ENCODE measurements at places on chromosomes 3 and 15.

- DNase-seq = no peak
Measured at GRCh38 chr3:33044676-33045075, 52.3 kb downstream of the GLB1 start.

GRCh38 chr15:74433592-74434262 lies at the start of gene SEMA7A:
SEMA7A (minus strand) TSS chr15:74433958; CDS start chr15:74433918, 40 bp downstream.
- DNase-seq = peak; percentile 91

- DNase-seq = no peak
Measured at GRCh38 chr3:48532271-48532976, 24.2 kb downstream of the PFKFB4 start.

GRCh38 chr15:67678993-67679392 lies 136.5 kb downstream of the MAP2K5 start:
- no peak for DNase-seq

- DNase-seq = no peak
Measured at GRCh38 chr3:116757315-116757714, 47.7 kb downstream of the TUSC7 start.

- DNase-seq = no peak
Measured at GRCh38 chr3:70863049-70863448, 550.6 kb upstream of the MDFIC2 start.

GRCh38 chr15:59384507-59384906 lies 11.8 kb upstream of the MYO1E start:
- DNase-seq = no peak

DNA sequence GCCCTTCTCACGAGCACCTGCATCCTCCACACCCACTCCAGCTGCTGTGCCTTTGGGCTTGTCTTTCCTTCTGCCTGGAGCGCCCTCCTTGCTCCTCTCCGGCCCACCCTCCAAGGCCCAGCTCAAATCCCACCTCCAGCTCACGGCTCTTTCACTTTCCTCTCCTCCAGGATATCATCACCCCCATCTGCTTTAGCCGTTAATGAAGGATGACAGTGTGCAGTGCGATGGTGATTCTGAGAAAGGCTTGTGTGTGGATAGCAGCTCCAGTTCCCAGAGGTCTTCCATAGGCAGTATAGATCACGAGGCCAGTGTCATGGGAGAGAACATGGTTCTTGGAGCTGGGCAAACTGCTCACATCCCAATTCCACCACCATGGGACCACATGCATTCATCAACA lies 237.4 kb downstream of the TLE3 start:
- no peak for DNase-seq

DNA sequence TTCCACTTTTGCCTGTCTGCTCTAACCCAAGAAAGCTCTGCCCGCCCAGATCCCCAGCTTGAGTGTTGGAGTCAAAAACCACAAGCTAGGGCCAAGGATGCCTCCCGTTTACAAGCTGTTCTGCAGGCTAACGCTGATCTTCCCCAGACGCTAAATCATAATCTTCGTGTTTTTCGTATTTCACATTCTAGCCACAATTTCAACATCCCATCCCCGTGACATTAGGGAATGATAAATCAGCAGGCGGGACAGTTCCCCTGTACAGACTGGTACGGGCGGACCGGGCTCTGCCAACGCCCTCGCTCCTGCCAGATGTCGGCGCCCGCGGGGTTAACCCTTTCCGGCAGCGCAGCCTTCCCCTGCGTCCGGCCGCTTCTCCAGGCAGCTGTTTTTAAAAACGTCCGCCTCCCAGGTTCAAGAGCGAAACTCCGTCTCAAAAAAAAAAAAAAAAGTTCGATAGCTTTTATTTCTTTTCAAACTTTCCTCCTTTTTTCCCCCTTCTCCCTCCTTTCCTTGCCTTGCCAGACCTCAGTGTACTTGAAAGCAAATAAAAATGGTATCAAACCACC lies 81.0 kb upstream of the BNC1 start:
- DNase-seq = peak; percentile 14

DNA sequence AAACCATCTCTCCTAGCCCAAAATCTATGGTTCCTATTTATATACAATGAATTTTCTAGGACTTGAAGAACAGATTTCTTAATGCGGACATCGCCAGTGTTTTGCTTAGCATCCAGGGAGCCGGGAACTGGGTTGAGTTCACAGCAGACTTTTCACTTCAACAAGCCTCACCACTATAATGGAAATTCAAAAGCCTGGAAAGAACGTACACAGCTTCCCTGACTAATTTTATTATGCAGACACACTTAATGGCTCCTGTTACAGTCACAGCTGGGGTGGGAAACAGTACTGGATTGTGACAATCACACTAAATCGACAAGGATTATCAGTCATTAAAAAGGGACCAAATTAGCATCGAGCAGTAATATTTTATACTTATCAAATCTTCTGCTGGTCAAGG lies 129.2 kb upstream of the BNIP2 start:
- DNase-seq = peak; percentile 70

- no peak for DNase-seq
Measured at GRCh38 chr3:188473591-188474288, 319.8 kb downstream of the LPP start.

GRCh38 chr3:171460725-171461524 lies 720 bp upstream of the TNIK start:
- no peak for DNase-seq

GRCh38 chr3:19013879-19014278 lies 134.4 kb upstream of the KCNH8 start:
- DNase-seq = no peak

DNA sequence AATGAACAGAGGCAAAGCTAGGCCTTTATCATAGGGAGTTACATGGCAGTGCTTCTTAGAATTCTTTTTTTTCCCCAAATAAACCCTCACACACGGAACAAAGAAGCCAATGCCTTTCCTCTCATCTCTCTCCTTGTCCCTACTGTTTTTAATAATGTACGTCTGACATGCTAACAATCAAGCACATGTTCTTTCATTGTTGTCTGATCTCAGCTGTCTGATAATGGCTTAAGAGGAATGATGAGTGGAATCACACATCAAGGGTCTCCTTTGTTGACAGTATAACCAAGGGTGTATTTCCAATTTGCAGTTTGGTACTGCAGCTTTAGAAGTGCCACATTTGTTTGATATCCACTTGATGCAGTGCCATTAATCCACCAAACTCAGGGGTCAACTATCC lies 34.8 kb upstream of the EPHA3 start:
- DNase-seq = no peak

DNA sequence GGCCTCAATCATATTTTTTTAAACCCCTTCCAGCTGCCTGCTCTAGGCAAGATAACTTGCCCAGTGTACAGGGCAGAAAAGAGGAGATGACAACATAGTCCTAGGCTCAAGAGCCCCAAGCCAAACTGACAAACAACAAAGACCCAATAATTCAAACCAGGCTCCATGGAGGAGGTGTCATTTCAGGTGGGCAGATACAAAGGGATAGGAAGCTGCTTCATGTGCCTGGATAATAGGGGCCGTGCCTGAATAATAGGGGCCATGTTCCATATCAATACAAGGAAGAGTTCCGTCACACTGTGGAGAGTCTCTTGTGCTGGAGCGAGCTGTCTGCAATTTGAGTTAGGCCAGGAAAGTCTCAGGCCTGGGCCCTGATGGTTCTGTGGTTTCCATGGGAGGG lies 35.4 kb upstream of the TRIM71 start:
- DNase-seq = no peak

- DNase-seq = no peak
Measured at GRCh38 chr3:99712291-99712954, 74.0 kb downstream of the COL8A1 start.

DNA sequence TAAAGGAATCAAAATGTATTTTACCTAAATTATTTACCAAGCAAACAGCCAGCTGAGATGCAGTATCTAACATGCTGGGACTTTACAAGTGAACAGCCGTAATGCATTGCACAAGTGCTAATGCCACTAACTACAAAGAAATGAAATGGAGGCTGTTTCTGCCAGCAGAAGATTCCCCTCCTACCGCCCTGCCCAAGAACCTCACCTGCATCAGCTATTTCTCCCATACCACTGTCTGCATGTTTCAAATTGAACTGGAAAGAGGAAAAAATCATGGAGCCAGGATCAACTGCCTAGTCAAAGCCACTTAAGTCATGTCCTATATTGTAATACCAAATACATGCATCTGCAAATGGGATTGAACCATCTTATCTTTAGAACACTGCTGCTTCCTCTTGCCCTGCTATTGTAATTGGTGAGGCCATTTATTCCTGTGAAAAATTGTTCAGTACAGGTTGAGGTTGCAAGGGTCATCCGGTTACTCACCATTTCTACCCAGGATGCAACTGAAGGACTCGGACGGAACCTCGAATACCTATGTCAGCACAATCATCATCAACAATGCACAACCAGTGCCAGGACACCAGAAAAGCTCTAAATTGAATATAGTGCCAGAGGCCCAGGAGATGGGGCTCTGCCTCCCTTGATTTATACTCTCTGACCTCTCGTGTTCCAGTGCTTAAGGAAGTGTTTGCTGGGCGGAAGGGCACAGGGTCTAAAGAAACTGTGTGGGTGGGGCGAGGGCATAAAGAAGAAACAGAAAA lies 27.5 kb downstream of the ANXA2 start:
- no peak for DNase-seq

DNA sequence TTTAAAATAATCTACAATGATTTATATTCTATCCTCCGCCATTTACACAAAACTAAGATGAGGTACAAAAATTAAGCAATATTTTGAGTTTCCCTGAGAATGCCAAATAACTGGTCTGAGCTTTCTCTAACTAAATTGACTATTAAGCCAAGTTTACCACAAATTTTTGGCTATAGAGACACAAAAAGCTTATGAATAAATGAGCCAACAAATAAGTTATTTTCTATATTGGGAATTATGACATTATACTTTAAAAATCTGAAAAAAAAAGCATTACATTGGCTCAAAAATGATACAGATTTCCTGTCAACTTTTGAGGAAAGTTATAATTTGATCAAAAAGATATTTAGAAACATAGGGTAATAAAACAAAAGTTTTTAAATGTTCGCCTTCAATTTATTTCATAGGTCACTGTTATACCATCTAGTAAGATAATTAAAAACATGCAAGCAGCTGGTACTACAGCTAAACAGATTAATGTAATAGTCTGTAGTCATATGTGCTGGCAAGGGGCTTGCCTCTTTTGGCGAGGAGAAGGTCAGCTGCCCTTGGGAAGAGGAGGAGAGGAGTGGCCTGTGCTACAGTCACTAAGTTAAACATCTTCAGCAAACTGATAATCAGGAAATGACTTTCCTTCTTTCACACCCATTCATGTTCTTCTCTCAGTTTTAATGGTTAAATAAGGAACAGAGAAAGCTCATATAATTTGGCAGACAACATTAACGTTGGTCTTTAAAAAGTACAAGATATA lies 318.5 kb downstream of the TBC1D5 start:
- no peak for DNase-seq

- DNase-seq = no peak
Measured at GRCh38 chr3:116038968-116039650, 406.2 kb downstream of the LSAMP start.

DNA sequence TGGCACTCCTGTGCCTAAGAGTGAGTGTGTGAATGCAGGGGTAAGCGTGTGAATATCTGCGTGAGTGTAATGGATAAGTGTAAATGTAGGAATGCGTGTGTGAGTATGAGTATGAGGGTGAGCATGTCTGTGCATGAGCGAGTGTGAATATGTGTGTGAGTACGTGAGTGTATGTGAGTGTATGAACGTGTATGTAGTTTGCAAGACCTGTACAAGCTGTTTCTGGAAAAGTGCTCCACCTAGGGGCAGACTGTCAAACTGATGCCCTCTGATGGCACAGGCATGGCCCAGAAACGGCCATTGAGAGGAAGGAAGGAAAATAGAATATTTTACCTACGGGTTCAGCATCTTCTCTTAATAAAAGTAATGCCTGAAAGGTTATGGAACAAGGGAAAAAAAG lies 24.4 kb upstream of the FRMD4B start:
- DNase-seq = peak; percentile 84

GRCh38 chr15:72783004-72783639 lies 436 bp downstream of the ADPGK start:
- no peak for DNase-seq

GRCh38 chr15:51450001-51450400 lies 108.5 kb downstream of the GLDN start:
- no peak for DNase-seq

DNA sequence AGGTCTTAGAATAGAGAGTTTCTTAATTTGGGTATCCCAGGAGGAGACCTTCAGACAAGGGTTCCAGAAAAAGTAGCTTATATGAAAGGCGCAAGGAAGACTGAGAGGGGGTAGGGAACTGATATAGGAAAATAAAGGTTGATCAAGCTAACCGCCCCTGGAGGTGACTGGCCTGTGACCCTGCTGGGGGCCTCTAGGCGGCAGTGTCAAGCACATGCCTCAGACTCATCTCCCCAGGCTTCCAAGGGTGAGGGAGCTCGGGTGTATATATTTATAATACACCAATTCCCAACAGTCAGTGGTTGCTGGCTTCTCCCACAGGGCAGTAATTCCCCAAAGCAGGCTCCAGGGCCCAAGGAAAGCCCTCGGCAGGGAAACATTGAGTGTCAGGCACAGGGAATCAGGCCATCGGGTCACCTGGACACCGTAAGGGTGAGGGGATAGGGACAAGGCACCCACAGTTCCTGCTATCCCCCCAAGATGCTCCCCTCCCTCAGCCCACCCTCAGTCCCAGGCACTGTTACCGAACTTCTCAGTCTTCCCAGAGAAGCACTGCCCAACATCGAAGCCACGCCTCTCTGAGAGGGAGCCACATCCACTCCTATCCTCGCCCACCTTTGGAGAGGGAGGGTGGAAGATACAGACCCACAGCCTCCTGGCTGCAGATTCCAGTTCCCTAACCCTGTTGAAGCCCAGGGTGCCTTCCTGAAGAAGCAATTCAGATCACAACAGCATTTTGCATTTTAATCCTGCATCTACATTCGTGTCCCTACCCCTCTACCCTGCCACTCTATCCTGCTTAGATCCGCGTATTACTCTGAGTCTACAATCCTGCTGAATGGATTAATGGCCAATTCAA lies 19.5 kb upstream of the CAV3 start:
- DNase-seq = no peak

DNA sequence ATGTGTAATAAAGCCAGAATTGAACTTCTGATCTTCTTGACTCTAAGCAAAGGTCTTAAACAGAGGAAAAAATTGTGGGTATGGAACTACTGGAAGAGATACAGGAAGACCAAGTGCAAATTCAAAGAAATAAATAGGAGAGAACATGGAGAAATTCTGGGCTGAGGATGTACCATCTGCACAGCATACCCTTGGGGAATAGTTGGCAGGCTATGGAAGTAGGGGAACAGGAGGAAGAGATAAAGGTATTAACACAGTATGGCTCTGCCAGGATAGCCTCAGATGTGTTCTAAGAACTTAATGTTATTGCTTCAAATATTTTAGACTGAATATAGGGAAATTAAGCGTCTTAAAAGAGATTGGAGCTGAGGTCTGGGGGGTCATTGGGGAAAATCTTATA lies 485.4 kb downstream of the CNTN3 start:
- no peak for DNase-seq

DNA sequence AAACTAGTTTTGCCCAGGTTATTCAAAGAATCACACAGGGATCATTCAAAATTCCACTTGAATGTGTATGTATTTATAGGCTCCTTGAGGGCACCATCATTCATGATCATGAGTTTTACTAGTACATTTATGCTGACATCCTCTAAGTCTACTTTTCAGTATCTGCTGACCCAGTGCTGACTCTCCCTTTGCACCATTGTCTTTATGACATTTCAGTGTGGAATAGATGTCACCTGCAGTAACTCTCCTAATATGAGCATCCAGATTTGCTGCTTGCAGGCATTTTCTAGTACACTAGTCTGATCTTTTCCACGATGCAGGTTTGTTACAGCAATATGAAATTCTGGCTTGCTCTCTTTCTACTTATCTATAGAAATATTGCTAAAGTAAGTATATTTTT lies 1603.5 kb downstream of the SI start:
- peak; percentile 42 for DNase-seq

GRCh38 chr3:145649368-145649887 lies 511.6 kb downstream of the PLOD2 start:
- DNase-seq = no peak

GRCh38 chr15:22888120-22888859 lies 49.8 kb downstream of the NIPA2 start:
- DNase-seq = no peak
